ENCODE measurements at places on chromosomes 6 and 20.
A peak's percentile ranks its signal among the peaks of the same experiment; 100 is the strongest.

GRCh38 chr20:16476032-16476431, 97.2 kb downstream of the KIF16B start:
- DNase-seq = peak; percentile 82

DNA sequence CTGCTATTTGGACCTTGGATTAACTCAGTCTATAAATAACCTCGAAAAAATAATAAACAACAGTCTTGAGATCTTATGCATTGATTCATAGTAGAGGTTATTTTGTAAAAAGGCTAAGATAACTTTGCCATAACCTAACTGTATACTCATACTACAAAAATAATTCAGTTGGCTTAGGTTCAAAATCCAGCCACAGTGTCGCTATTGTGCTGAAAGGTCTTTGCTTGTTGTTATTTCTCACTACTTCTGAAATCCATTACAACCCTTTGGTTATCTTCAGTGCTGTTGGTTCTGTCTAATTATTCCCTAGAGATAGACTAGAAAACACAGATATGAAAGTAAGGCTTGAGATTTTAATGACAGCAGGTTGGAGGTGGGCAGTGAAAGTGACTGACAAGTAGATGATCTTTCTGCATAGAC, 74.4 kb downstream of the MKKS start:
- DNase-seq = no peak

DNA sequence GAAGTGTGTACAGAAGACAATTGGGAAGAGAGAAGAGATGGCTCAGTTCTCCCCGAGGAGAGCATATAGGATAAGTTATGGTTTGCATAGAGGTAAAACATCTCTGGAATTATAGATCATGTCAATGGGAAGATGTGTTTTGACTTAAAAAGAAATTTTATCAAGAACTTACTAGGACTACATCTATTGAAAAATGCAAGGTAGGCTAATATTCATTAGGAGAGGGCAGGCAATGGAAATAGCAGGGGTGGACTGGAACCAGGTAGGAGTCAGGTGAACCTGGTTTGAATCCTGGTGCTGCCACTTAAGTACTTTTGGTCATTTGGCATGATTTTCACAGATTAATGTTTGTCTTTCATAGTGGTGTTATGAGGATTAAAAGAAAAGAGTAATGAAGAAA, 96.2 kb downstream of the FARS2 start:
- no peak for DNase-seq

- DNase-seq = no peak
Measured at GRCh38 chr6:157346373-157346772, 23.1 kb upstream of the TMEM242 start.

- no peak for DNase-seq
Measured at GRCh38 chr6:145689529-145689928, 45.8 kb downstream of the EPM2A start.
